ENCODE measurements at places on chromosomes 11 and 22.

- DNase-seq = peak; percentile 58
These were observed 129.7 kb downstream of the ST3GAL4 start for GRCh38 chr11:126485021-126485792.

- DNase-seq = no peak
These were observed 9.9 kb upstream of the CACNG2 start for GRCh38 chr22:36713436-36713835.

GRCh38 chr11:78782725-78783124, 208.1 kb upstream of the NARS2 start:
- no peak for DNase-seq

GRCh38 chr22:36208914-36209313, 7.3 kb upstream of the APOL4 start:
- no peak for DNase-seq

- no peak for DNase-seq
These were observed 12.3 kb downstream of the LRP5 start for GRCh38 chr11:68324695-68325094.

DNA sequence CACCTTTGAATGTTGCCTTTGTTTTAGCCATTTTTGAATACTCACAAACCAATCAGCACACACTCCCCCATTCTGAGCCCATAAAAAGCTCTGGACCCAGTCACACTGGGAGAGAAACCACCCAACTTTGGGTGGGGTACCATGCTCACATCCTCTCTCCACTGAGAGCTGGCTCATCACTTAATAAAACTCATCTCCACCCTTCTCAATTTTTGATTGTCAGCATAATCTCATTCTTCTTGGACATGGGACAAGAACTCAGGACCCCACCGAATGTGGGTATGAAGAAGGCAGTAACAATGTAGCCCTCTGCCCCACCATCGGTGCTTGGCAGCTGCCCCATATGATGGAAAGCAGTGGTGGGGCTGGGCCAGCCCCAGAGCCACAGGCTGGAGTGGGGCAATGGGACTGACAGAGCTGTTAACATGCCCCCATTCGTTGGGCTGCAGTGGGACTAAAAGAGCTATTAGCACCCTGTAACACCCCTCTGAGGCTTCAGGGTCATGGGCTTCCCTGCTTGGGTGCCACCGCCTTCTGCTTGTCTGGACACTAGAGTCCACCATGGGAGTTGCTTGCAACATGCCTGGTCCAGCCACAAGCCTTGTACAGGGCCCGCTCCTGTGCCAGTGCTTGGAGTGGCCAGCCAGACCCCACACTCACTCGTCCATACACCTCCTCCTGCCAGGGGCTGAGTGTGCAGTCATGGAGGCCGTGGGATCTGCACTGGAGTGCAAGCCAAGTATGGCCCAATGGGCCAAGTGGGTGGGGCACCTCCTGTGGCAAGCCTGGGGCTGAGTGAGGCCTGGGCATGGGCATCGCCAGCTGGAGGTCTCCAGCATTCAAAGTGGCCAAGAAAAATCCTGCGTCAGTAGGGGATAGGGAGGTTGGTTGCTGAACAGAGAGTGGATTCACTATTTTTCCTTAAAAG, 471.1 kb downstream of the TBC1D22A start:
- no peak for DNase-seq

- DNase-seq = no peak
These were observed 826.5 kb downstream of the KCNA4 start for GRCh38 chr11:29190313-29190712.

- no peak for DNase-seq
These were observed 145.7 kb upstream of the TTC12 start for GRCh38 chr11:113168354-113169342.

DNA sequence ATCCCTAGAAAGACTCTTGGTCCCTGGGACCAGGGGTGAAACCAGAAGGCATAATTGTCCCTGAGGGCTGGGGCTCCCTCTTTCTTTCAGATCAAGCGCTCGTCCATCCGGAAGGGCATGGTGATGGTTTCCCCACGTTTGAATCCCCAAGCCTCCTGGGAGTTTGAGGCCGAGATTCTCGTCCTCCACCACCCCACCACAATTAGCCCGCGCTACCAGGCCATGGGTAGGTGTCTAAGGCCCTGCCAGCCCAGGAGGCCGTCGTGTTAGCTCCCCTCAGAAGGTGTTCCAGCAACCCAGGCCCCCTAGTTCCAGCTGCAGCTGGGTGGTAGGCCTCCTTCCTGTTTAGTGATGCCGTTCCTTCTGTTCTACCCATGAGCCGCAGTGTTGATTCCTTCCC, 21.4 kb downstream of the GTPBP1 start:
- DNase-seq = no peak

DNA sequence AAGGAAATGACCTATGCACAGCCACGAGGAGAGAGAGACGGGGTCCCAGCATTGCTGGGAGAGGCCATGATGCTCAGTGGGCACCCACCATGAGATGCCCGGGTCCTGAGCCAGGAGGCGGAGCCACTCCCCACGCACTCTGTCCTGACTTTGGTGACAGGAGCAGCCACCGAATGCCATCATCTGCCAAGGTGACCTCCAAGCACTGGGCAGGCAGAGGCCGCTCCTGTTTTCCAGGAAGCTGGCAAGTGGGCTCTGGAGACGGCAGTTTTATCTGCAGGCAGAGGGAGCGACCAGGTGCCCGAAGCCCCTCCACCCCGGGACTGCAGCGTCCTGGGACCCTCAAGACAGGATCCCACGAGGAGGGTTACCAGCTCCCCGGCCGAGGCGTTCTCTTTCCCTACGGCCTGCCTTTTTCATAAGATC, 453.9 kb downstream of the BRD1 start:
- no peak for DNase-seq

DNA sequence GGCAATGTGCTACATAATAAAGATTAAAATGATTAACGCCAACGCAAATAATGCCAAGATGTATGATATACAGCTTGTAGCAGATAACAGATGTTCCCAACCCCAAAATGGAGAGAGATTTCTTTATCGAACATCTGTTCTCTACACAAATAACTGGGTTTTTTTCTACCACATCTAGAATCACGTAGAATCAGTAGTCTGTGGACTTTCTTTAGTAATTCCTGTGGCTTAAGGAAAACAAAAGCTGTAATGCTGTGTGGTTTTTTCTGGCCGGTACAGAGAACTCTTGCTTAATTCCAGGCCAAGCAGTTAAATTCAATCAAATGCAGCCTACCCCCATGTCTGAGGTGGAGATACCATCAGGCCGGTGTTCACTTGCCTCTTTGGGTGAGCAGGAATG, 303.4 kb downstream of the FAT3 start:
- DNase-seq = peak; percentile 84

DNA sequence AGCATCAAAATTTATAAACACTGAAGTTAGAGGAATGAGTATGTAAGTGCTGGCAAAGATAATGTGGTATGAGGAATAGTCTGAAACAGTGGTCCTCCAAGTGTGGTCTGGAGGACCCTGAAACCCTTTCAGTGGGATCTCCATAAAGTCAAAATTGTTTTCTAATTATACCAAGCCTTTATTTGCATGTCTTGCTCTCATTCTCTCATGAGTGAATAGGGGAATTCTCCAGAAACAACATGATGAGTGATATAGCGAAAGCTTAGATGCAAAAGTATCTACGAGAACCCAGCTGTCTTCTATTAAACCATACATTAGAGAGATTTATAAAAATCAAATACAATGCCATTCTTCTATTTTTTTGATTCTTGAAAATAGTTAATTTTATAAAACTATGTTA, 145.0 kb upstream of the RAG2 start:
- no peak for DNase-seq

- peak; percentile 16 for DNase-seq
These were observed 1186.5 kb downstream of the BRD1 start for GRCh38 chr22:48640890-48641841.

- DNase-seq = no peak
These were observed 42.1 kb upstream of the ATXN10 start for GRCh38 chr22:45629469-45630089.

GRCh38 chr11:79336797-79337517, 103.9 kb downstream of the TENM4 start:
- no peak for DNase-seq

DNA sequence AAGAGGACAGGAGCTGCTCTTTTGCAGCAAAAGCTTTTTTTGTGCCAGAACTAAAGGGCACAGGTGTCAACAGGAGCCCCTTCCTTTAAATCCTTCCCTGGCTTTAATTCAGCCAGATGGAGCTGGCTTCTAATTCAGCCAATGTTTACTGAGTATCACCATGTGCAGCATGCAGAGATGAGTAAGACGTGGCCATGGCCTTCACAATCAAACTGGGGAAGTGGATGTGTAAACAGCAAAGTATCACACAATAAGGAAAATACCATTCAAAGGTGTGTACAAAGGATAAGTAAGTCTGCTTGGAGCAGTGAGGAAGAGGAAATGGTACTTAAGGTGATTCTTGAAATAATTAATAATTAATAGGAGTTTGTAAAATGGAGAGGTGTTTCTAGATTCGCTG, 243.4 kb downstream of the NXPE2 start:
- DNase-seq = no peak

GRCh38 chr11:86442420-86442819, 67.7 kb downstream of the CCDC81 start:
- peak; percentile 26 for DNase-seq

DNA sequence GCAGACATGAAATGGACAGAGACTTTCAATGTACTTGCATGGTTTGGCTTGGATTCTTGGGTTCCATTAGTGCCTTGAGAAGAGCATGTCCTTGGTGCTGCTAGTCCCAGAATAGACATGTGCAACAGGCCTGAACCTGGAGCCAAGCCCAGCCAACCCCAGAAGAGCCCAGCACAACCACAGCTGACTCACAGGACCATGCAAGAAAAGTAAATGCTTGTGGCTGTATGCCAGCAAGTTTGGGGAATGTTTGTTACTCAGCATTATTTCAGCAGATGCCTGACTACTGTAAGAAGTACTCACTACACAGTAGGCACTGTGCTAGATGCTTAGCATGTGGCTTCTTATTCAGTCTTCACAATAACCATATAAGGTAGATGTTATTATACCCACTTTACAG, 39.2 kb upstream of the HMGXB4 start:
- DNase-seq = peak; percentile 59

- peak; percentile 47 for DNase-seq
These were observed 39.7 kb upstream of the POU2AF2 start for GRCh38 chr11:111205632-111206385.

GRCh38 chr11:112485280-112485679, 224.6 kb upstream of the PLET1 start:
- no peak for DNase-seq

- no peak for DNase-seq
These were observed 40.7 kb downstream of the ARFGAP3 start for GRCh38 chr22:42816336-42816735.

- DNase-seq = peak; percentile 26
These were observed 23.5 kb downstream of the DRICH1 start for GRCh38 chr22:23608583-23608982.

DNA sequence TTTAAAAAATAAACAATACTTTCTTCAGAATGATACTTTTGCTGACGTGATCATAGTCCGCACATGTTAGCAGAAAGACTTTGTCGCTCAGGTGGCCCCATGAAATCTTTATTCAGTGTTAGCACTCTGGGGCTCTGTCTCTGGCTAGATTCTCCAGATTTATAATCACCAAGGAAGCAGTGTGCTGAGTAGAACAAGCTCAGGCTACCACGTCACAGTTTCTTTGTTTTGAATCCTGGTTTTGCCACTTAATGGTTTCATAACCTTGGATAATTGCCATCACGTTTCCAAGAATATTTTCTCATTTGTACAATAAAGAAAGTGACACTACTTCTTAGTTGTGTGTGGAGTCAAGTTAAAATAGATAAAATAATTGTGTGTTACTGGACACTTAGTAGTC, 3.9 kb upstream of the MUC15 start:
- DNase-seq = no peak

DNA sequence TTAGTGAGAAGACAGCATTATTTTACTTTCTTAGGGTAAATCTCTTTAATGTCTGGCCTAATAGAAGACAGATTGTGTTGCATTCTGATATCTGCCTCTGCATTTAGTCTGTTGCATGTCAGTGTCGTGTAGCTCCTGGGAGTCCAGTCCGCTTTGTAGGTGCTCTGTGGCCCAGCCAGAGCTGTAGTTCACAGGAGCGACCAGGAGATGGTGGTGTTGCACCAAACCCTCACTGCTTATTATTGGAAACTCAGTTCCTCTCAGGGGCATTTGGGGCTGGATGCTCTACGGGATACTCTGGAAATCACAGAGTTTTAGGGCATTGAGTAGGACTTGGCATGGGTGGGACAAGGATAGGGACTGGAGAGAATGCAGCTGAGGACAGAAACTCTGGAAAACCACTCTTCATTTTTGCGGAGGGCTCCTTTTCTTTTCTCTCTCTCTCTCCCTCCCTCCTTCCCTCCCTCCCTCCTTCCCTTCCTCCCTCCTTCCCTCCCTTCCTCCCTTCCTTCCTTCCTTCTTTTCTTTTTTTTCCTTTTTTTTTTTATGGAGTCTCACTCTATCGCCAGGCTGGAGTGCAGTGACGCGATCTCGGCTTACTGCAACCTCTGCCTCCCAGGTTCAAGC, 21.7 kb downstream of the MIAT start:
- DNase-seq = peak; percentile 84

- DNase-seq = peak; percentile 40
These were observed 726 bp downstream of the ST3GAL4 start for GRCh38 chr11:126355926-126356897.

DNA sequence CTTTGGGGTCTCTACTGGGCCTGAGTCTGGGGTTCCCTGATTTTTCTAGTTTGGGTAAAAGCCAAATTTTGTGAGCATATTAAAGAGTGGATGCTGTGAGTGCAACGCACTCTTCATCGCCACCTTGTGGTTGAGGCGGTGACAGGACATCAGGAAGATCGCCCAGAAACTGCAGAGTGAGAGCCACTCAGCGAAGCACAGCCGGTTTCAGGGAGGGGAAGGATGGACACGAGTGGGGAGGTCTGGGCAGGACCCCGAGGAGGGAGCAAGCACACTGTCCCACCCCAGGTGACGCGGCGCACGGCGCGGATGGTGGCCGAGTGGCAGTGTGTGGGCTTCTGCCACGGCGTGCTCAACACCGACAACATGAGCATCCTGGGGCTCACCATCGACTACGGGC, 9.1 kb downstream of the SELENOO start:
- peak; percentile 61 for DNase-seq

GRCh38 chr11:64340671-64341335, 799 bp downstream of the CCDC88B start:
- DNase-seq = no peak

DNA sequence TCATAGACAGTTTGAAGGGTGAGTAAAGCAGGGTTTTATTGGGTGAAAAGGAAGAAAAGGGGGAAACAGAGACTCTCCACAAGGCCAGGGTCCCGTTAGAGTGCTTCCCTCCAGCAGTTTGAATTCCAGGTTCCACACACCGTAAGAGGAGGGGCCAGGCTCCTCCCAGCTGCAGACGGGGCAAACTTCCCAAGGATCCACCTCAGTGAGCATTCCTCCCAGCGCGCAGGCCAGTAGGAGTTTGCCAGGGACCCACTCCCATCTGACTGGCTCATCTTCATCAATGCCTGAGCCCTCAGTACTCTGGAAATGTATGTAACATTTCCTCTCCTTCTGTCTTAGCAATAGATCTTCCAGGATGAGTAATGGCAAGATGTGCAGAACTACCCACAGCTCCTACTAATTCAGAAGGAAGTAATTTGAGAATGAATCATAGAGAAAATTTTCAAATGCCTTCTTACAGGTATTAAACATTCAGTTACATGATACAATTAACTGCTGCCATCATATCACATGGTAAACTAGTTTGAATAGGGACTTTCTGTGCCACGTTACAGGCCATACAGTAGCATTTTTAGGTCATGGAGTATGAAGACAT, 34.0 kb upstream of the TRPC6 start:
- DNase-seq = peak; percentile 62
